ENCODE measurements at places on chromosomes 12 and 14.

DNA sequence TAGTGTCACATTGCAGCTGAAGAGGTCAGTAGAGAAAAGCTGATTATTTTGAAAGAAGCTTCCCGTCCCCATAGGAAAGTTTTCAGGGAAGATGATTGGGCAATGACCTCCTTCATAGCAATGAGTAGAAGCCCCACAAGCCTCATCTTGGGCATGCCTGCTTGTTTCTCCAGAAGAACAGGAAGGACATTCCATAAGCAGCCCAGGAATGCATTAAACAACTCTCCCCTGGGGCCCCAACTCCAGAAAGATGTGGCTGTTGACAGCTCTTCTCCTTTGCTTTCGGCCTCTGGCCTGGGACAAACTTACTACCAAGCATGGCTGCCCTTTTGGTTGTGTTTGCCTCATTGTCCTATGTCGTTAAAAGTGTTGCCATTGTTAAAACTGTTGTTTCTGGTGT lies 5.7 kb upstream of the VDR start:
- peak; percentile 41 for DNase-seq

GRCh38 chr12:79344855-79345847 lies 345.6 kb downstream of the PAWR start:
- DNase-seq, result no peak

- peak; percentile 81 for DNase-seq
Measured at GRCh38 chr14:67987606-67988005, 168.0 kb downstream of the RAD51B start.

GRCh38 chr14:71588028-71588427 lies 344.2 kb upstream of the RGS6 start:
- no peak for DNase-seq

- DNase-seq, result no peak
Measured at GRCh38 chr12:14959463-14959862, 1.9 kb downstream of the ARHGDIB start.

Data from fibroblast of gingiva (primary cell).